Activated CD8-positive, alpha-beta memory T cell treated with anti-CD3 and anti-CD28 coated beads for 1 hour (primary cell): ENCODE measurements at places on chromosomes 3 and 15.

- no peak for DNase-seq
Measured at GRCh38 chr3:186322761-186323160, 39.3 kb downstream of the DGKG start.

DNA sequence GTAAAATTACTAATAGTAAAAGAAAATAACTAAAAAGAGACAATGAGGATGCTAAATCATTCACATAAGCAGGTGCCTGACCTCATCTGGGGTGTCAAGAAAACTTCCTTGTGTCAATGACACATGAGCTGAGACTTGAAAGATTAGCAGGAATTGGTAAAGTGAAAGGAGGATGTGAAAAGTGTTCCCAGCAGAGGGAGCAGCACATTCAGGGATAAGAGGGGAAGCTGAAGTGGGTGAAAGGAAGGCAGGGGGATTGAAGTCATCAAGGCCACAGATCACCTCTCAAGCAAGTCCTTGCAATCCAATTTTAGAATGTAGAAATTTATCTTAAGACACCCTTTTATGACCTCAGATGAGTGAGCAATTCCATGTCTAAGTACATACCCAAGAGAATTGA, 60.2 kb upstream of the ACP3 start:
- no peak for DNase-seq

GRCh38 chr3:14857506-14857905, 38.7 kb downstream of the FGD5 start:
- no peak for DNase-seq

GRCh38 chr15:36301947-36302346, 277.5 kb upstream of the CDIN1 start:
- DNase-seq: no peak

- no peak for DNase-seq
Measured at GRCh38 chr15:70976851-70977250, 84.2 kb downstream of the LRRC49 start.

GRCh38 chr3:195441476-195441991, 1.3 kb downstream of the ACAP2 start:
- DNase-seq: no peak

DNA sequence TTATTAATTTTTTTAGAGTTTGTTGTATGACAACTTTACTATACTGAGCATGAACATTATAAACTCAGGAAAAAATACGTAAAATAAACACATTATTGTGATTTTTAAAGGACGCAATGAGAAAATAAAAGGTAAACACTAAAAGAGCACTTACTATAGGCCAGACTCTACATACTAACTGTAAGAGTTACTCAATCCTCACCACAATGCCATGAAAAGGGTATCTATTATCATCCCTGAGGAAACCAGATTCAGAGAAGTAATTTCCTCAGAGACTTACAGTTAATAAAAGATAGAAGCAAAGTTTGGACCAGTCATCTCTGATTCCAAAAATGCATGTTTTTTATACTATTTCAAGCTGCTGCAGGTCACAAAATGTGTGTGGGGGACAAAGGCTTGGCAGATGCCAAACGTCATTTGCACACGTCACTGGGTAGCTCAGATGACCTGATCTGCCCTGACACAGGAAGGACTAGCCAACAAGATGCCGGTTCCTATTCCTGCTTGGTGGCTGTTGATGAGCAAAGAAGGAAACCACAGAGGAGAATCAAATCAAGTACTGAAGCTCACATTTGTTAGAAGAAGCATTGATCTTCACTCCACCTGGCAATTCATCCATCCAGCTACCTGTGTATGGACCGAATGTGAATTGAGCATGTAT, 42.3 kb downstream of the KLHL6 start:
- peak; percentile 46 for DNase-seq

- no peak for DNase-seq
Measured at GRCh38 chr15:64845831-64846595, 4.3 kb downstream of the PLEKHO2 start.

DNA sequence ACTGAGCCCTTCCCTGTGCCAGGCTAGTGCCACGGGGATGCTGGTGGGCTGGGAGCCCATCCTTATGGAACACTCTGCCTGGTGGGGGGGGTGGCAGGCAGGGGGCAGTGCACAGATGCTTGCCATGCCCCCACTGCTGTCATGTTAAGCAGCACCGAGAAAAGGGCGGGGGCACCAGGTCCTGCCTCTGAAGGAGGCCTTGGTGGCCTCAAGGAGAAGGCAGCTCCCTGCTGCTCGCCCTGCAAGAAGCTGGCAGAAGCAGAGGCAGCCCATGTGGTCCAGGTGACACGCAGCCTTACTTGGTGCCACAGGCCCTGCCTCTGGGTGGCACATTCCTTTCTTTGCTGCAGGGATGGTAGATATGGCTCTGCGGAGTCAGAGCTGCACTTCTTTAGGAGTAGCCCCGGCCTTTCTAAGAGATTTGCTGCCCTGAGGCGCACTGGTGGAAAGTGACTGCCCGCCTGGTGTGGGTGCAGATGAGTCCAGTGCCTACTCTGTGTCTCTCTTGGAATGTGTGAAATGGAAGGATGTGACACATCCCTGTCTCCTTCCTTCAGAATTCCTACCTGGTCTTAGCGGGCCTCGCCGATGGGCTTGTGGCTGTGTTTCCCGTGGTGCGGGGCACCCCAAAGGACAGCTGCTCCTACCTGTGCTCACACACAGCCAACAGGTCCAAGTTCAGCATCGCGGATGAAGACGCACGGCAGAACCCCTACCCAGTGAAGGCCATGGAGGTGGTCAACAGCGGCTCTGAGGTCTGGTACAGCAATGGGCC, 145.8 kb downstream of the LRRK1 start:
- no peak for DNase-seq

GRCh38 chr3:128187495-128187894, 34.2 kb downstream of the EEFSEC start:
- DNase-seq: no peak

GRCh38 chr3:47855461-47856383, 52.8 kb downstream of the DHX30 start:
- DNase-seq: no peak

DNA sequence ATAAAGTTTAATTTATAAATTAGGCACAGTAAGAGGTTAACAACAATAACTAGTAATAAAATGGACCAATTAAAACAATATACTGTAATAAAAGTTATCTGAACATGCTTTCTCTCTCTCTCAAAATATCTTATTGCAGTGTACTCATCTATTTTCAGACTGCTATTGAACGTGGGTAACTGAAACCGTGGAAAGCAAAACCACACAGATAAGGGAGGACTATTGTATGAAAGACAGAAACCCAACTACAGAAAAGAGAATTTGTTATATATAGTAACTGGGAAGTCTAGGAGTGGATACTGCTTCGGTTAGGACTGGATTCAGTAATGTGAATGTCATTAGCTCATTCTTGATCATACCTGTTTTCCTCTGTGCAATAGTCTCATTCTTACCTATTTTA, 119.3 kb upstream of the DAZL start:
- no peak for DNase-seq

DNA sequence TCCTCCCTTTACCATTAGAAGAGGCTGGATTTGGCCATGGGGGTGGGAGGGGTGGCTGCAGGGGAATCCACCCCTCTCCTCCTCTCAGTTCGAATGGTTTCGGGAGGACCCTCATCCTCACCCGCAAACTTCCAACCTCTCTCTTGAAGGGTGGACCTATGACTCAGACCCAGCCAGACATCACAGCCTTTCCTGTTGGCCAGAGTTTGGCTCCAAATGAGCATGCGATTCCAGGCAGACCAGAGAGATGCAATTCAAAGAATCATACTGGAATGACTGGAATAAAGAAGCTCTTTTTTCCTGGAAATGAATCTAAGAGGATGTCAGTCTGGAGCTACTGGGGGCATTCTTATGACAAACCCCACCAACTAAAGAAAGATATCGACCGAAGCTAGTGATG, 516.7 kb upstream of the MDFIC2 start:
- DNase-seq: no peak

- DNase-seq: no peak
Measured at GRCh38 chr15:95799286-95800200, 531.0 kb upstream of the NR2F2 start.

DNA sequence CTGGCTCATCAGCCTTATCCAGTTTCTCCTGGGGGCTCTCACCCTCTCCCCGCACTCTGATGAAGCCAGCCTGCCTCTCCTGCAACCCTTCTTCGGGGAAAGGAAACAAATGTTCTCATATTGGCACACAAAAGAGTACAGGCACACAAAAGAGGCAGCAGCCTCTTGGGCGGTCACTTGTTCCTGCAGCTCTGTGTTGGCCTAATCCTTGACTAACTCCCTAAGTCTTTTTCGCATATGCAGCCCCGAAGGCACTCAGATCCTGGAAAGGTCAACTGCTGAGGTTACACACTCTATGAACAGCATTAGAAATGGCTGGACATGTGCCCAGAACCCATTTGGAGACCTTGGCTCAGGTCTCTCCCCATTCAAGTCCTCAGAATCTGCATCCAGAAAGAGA, 7.4 kb upstream of the CAMP start:
- no peak for DNase-seq

DNA sequence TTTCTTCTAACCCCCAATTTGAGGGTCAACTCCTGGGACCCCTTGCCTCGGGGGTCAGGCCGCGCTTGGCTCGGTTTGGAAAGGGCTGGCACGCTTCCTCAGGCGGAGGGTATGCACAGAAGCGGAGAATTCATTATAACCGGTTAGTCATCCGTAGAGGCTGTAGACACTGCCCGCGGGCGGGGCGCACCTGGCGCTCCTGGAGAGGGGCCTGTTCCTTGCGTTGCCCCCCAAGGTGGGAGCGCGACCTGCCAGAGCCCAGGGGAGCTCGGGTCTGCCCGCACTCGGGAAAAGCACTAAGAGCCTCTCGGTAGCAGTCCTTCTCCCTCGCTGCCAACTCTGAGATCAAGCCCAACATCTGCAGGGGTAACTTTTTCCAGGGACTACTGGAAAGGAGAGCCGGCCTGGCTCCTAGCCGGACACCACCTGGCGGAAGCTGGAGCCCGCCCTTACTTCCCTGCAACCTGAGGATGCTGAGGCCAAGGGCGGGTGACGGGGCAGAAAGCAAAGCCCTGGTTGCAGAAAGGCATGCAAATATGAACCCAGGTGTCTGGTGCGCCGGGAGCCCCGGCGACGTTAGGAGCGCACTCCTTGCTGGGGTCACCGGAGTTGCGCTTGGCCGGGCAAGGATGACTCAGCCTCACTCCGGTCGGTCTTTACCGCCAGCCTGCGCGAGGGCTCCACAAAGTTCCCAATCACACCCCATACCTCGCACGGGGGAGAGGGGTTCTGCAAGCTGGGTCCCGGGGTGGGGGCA, 1.5 kb upstream of the CACNA2D3 start:
- no peak for DNase-seq

GRCh38 chr3:71512000-71512399, 71.5 kb downstream of the FOXP1 start:
- DNase-seq: no peak

DNA sequence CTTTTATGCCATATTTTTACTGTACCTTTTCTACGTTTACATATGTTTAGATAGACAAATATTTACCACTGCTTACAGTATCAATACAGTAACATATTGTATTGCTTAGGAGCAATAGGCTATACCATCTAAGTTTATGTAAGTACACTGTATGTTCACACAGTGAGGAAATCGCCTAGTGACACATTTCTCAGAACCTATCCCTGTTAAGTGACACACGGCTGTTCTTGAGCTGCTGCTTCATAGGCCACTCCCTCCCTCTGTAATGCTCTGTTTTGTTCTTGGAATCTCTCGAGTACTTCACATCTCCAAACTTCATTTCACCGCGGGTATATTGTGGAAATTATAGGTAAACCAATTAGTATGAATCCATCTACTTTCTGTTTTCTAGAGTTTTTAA, 13.4 kb upstream of the SELENOT start:
- DNase-seq: no peak

DNA sequence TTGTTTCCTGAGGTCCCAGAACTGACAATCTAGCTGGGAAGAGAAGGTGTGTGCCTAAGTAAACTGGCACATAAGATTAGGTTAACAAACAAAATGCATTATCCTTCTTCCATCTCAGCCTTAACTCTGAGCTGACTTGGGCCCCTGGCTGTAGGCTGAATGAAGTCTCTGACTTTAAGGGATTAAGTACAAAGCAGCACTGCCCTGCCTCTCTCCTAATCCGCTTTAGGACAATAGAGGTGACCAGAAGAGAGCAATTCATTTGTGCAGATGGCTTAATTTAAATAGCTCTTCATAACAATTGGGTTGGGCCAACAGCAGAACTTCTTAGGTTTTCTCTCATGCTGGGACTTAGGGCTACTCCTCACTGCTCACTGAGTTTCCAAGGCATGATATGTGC, 181.6 kb upstream of the SOX14 start:
- DNase-seq: no peak

DNA sequence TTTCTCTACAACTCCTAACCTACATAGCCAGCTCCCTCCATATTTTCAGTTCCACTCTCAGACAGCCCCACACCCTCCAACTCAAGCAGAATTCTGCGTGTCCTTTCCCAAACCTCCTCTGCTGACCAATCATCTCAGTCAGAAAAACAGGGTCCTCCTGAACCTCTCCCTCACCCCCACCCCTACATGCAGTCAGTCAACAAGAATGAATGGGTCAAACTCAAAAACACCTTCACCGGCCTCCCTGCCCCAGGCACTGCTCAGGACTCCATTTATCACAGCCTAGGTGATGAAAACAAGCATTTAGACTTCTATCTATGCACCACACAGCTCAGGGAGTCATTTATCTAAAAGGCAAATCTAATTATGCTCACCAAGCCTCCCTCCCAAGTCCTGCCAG, 32.4 kb downstream of the MYL3 start:
- DNase-seq: no peak

DNA sequence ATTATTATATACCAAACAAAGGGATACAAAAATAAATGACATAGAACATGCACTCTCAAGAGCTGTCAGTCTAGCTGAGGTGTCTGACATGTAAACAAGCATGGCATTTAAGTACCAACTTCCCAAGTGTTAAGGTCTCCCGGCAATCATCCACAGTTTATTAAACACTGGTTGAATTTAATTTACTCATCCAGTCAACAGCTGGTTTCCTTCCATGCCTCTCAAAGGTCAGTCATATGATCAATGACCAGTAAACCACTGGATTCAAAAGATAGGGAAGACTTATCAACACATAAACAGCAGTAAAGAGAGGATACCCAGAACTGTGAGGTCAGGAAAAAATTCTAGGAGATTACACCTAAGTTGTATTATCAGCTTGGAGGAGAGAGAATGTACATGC, 80.4 kb downstream of the ADAM10 start:
- no peak for DNase-seq

DNA sequence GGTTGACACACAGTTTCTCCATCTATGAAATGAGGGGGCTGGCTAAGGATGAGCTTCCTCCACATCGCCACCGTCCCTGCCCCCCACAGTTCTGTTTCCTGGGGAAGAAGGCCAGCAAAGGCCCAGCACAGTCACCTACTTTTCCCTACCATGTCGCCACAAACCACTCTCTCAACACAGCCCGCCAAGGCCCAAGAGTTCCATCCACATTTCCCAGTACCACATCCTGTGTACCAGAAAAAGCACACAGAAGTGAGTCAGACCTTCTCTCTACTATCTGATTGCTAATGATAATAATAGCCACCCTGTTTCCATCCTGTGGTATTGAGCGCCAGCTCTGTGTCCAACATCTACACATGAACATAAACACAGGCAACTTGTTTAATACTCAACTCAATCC, 30.3 kb upstream of the C15orf39 start:
- no peak for DNase-seq

- no peak for DNase-seq
Measured at GRCh38 chr3:192481638-192482037, 245.7 kb downstream of the FGF12 start.
